Activated T-cell treated with anti-CD3 and anti-CD28 coated beads for 24 hours (primary cell): ENCODE measurements at places on chromosomes 13 and 19.

- no peak for DNase-seq
Observed at GRCh38 chr13:101149735-101150384, 266.4 kb downstream of the NALCN start.

DNA sequence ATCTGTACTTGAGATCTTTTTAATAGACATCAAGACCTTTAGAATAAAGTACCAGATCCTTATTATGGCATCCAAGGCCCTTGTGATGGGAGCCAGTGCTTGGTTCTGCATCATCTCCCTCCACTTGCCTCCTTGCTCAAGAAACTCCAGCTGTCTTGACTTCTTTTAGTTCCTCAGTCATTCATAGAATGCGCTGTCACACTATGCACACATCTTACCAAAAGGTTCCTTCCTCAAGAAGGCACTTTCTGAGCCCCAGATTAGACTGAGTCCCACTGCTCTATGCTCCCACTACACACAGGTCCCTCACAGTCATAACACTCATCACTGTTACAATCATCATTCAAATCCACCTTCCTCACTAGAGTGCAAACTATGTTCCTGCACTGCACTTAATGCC lies 57.8 kb upstream of the ITM2B start:
- no peak for DNase-seq

DNA sequence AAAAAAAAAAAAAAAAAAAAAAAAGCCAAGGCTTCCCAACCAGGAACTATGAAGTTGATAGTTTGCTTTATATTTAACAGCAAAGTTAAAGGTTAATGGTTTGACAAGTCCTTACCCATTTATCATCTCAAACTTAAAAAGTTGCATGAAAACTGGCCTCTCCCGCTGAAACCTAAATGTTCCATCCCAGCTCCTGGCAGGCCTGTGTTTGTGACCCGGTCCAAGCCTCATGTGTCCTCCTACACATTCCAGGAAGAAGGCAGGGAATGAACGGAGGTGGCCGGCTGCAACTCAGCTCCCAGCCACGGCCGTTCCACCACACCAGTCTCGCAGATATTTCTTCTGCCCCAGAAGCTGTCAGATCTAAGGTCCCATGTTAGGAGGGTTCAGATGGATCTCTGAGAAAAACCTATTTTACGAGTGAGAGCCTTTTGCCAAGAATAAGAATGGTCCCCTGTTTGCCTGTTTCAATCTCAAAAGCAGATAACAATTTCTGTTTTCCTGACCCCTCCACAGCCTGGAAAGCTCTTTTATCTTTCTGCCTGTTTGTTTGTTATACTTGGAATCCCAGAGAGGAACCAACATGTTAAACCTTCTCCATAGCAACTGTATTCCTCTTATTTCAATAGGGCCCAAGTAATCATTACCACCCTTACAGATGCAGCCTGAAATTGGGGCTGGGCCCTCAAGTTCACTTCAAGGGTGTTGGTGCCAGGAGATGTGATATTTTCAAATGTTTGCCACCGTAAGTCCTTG lies 56.5 kb downstream of the KCTD12 start:
- no peak for DNase-seq

DNA sequence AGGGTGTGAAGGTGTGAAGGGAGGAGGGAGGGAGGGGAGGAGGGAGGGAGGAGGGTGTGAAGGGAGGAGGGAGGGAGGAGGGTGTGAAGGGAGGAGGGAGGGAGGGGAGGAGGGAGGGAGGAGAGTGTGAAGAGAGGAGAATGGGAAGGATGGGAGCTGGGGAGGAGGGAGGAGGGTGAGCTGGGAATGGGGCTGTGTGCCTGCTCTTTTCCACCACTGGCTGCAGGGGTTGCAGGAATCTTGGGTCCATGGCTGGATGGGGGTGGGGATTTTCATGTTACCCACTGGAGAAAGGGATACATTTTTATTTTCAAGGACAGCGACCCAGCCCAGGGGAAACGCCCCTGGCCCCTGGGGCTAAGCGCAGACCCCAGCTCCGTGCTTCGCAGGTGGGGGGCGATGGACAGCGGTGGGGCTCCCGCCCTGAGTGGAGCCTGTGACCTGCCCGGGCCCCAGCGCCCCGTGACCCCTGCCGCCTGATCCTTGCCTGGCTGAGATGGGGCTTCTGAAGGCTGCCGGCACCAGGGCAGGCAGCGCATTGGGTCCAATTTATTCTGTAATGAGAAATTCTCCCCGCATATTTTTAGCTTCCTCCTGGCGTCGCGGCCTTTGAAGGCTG lies 3.0 kb upstream of the EFNA2 start:
- no peak for DNase-seq

DNA sequence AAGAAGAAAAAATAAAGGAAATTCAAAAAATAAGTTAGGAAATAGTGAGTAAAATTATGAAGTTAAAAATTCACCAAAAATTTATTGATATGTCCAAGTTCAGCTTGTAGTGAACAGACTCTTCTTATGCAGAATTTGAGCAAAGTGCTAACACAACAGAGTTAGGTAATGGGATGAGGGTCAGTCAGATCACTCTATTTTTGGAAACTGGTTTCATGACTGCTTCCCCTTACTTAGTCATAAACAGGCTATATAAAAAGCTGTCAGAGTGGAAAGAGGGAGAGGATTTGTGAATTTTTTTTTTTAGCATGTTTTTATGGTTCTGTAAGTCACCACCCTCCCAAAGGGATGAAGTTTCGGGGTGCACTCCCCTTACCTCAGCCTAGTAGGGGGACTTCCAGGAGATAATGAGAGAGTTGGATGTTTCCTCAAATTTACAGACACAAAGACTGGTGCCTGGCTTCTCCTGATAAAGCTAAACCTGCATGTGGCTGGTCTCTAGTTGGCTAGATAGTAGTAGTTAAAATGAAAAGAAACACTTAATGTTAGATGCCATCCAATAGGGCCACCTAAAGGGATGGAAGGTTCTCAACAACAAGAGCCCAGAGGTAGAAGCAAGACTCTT lies 4.5 kb downstream of the CPB2 start:
- no peak for DNase-seq

DNA sequence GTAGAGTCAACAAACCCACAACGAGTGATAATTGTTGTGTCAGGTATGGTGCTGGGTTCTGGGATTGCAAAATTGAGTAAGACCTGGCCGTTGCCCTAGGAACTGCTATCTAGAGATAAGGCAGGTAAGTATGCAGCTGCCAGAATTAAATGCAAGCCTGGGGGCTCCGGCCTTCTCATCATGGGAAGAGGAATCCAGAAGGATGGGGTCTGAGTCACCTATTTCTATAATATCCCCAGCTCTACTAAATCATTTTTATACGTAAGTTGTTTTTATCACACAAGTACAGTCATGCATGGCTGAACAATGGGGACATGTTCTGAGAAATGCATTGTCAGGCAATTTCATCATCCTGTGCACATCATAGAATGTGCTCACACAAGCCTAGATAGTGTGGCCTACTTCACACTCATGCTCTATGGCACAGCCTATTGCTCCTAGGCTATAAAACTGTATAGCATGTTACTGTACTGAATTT lies 203.0 kb downstream of the KLF5 start:
- no peak for DNase-seq

GRCh38 chr19:1259206-1259875 lies 9.8 kb upstream of the CIRBP start:
- no peak for DNase-seq

- no peak for DNase-seq
Observed at GRCh38 chr13:93037780-93038179, 188.8 kb upstream of the GPC6 start.

DNA sequence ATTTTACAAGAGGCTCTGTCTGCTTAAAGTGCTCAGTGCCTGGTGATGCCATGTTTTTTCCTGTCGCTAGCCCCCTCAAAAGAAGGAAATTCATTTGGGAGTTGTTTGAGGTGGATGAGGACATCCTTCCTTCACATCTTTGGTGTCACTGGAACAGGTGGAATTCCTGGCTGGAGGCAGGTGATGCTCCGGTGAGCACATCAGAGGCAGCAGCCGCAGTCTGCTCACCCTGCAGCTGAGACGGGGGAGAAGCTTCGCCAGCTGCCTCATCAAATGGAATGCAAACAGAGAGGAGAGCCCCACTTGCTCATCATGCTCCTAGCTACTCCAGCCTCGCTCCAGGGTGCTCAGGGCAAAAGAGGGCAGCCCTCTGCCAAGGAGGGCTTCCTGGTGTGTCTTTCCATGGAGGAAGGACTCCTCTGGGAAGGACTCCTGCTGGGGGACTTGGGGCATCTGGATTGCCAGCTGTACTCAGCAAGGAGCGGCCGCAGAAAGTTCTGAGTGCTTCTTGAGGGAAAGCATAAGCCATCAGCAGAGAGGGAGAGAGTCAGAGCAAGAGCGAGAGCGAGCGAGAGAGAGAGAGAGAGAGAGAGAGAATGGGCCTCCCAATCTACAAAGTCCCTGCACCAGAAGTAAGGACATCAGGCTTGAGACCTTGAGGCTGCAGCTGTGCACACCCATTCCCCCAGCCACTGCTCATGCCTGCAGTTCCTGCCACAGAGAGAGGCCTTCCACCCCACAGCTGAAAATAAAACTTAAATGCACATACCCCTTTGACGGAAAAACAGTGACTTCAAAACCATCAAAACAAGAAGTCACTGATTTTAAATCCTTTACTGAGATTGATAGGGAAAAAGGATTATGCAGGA lies 74.3 kb upstream of the UBL3 start:
- no peak for DNase-seq

- no peak for DNase-seq
Observed at GRCh38 chr19:55648585-55649267, 714 bp downstream of the CCDC106 start.

DNA sequence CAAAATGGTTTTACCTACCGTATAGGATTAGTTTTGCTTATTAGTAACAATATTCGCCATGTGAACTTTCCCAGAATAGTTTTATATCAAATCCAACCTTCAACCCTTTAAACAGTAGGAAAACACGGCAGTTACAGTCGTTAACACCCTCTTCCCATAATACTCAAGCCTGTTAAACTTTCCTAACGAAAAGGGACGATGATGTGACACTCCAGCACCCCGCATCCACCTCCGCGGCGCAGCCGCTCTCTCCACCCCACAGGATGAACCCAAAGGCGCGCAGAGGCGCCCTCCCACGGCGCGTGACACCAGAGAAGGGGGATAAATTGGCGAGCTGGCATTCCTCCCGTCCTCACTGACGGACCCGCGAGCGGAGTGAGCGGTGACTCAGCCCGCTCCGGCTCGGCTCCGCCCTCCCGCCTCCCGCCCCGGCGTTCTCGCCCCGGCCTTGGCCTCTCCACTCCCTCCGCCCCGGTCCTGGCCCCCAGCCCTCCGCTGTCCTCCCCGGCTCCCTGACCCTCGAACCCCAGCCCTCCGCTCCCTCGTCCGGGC lies 665 bp downstream of the TUBGCP3 start:
- peak; percentile 69 for DNase-seq

DNA sequence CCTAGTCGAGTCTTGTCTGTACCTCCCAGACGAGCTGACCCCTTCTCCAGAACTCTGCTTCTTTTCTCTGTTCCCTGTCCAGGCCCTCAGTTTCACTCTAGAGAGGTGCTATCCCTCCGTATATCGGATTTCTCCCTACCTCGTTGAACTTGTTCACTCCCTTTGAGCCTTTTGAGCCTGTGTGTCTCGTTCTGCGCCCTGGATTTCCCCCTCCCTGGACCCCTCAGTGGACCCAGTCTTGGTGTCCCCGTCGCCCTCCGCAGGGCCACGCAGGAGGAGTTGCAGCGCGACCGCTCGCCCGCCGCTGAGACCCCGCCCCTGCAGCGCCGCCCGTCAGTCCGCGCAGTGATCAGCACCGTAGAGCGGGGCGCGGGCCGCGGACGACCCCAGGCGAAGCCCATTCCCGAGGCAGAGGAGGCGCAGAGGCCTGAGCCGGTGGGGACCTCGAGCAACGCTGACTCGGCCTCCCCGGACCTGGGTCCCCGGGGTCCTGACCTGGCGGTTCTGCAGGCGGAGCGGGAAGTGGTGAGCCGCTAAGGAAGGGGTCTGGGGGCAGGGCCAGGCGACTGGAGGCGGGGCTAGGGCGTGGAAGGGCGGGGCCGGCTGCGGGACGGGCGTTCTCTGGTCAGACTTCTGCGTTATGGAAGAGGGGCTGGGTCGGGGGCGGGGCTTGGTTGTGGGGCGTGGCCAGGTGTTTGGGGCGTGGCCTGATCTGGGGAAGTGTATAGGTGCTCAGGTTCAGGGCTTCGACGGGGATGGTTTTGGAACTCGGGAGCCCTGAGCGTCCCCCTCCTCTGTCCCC lies 5.5 kb downstream of the EPS8L1 start:
- DNase-seq: peak; percentile 84

- DNase-seq: no peak
Observed at GRCh38 chr13:51590231-51590970, 6.1 kb downstream of the WDFY2 start.

DNA sequence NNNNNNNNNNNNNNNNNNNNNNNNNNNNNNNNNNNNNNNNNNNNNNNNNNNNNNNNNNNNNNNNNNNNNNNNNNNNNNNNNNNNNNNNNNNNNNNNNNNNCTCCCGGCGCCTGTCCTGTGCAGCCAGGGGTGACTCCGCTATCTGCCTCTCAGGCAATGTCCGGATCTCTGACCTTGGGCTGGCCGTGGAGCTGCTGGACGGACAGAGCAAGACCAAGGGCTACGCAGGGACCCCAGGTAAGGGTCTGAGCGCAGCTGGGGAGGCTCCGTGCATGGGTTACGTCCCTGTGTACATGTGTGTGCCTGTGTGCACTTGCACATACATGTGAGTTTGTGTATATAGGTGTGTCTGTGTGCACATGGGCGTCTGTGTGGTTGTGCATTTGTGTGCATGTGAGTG lies 36.1 kb upstream of the TMEM255B start:
- no peak for DNase-seq

DNA sequence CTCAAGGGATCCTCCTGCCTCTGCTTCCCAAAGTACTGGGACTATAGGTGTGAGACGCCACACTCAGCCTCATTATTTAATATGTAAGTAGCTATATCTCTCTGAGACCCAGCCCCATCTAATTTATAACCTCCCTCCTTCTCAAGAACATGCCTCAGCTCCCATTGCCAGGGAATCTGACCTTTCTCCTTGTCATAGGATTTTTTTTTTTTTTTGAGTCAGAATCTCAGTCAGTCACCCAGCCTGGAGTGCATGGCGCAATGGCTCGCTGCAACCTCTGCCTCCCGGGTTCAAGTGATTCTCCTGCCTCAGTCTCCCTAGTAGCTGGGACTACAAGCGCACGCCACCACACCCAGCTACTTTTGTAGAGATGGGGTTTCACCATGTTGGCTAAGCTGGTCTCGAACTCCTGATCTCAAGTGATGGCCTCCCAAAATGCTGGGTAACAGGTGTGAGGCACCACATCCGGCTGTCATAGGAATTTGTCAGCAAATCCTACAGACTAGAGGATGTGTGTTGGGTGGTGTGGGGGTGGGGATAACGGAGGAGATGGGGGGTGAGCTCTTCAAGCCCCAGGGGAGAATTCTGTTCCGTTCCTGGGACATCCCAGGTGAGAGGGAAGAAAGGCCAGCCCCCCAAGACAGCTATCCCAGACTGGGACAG lies 5.1 kb upstream of the EPS8L1 start:
- DNase-seq: no peak
